Activated naive CD4-positive, alpha-beta T cell (primary cell): ENCODE measurements at places on chromosomes 7 and 10.
A peak's percentile ranks its signal among the peaks of the same experiment; 100 is the strongest.

GRCh38 chr7:128025819-128026218 is 5.4 kb downstream of the LRRC4 start:
- DNase-seq = no peak

DNA sequence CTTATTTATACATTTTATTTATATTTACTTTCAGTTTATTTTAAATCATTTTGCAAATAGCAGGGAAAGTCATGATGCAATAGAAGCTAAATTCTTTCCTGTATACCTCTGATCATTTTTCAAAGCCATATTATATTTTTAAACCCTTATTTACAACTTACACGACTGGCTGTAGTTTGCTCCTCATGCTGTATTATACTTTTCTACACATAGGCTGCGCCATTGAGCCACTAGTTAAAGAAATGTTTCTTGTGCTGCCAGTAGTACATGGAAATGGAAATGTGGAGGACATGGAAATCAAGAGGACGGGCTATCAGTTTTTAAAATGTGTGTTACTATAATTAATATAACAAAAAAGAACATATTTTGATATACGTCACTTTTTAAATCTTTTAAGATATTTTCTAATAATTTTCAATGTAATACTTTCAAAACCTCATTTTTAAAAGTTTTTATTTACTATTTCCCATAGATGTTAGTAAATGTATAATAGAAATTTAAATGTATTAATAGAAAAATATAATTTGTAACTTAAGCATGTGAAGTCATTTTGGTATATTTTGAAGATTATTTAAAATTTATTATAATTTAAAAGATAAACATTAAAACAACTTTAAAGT is 118.5 kb downstream of the VTI1A start:
- no peak for DNase-seq

- no peak for DNase-seq
Observed at GRCh38 chr10:34081948-34082347, 733.1 kb downstream of the PARD3 start.

DNA sequence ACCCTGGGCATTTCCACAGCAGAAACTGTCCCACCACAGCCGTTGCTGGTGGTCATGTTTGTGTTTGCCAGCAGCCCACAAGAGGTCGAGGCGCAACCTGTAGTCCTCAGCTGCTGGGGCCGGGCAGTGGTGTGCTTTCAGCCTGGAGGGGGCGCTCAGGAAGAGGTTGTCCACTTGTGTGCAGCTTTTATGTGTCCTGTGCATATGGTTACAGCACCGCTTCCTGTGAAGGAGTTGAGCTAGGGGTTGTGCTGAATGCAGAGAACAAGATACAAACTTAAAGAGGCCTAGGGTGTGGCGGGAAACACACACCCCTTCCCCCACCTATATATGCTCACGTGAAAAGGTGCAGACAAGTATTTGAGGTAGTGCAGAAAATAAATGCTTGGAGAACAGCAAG is 29.5 kb upstream of the PFKFB3 start:
- DNase-seq = peak; percentile 50

DNA sequence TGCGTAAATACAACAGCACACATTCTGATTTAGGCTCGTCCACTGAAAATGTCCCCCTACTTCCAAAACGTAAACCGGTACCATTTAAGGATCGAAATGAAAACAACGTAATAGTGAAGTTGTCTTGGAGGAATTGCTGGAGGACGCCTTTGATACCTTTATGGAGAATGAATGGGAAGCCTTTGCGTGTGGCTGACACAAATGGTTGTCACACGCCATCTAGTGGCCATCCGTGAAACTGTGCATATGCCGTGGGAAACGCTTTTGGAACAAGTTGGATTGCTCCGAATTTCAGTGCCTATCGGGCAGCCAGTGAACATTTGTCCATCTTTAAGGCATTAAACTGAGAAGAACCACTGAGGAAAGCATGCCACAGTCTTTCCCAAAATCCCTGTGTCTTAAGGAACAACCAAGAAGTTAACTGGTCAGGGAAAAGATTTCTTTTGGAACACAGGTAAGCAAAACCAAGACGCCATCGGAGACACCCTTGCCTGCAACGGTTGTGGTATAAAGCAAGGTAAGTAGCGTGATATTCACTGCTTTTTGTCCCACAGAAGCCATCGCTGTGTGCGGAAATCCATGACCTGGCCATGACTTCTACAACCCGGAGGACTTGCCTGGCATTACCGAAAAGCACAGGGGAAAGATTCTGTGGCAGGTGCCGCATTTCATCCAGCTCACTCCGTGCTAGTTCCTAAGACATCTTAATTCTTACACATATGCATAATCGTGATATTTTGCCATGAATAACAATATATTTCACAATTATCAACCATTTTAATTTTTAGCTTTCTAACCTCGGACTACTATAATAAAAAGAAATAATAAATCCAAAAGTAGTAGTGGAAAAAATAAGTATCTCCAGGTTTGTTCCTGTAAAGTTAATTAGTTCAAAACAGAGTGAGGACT is 100.6 kb downstream of the FAM204A start:
- peak; percentile 41 for DNase-seq

DNA sequence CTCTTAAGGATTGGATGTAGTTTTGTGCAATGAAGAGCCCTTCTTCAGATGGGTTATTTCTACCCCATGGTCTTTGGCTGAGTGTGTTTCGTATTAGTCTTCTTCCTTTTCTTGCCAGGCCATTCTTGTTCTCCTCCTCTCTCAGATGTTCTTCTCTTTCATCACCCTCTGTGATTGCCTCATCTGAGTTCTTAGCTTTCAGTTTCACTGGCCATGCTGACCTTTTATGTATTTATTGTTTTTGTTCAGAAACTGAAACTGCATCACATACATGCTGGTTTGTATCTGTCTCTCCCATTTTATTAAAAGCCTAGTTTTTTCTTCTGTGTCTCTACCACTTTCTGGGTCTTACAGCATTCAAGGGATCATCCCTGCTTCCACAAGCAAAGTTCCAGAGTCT is 21.7 kb upstream of the PCGF5 start:
- no peak for DNase-seq

- peak; percentile 22 for DNase-seq
Observed at GRCh38 chr7:99693427-99694200, 13.8 kb upstream of the CYP3A5 start.

GRCh38 chr10:76523246-76523645 is 1091.8 kb downstream of the LRMDA start:
- no peak for DNase-seq

DNA sequence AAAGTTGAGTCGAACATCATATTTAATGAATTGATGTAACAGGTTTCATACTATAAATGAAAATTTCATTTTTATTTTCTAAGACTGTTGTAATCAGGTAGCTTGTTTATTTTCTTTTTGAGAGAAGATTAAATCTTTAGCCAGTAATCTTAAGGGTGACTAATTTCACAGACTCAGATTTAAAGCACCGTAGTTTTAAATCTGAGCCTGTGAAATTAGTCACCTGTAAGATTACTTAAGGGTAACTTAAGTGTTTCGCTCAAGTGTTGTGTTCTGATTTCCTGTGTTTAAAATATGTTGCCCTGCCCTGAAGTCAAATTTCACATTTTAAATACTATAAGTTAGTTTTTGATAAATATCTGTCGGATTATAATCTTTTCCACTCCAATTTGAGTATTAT is 35.8 kb upstream of the TMEM236 start:
- no peak for DNase-seq

GRCh38 chr10:131751827-131752775 is 148.7 kb upstream of the PPP2R2D start:
- no peak for DNase-seq

GRCh38 chr10:117413928-117414618 is 38.8 kb upstream of the PDZD8 start:
- no peak for DNase-seq

GRCh38 chr10:78332012-78332411 is 298.3 kb downstream of the RPS24 start:
- no peak for DNase-seq

DNA sequence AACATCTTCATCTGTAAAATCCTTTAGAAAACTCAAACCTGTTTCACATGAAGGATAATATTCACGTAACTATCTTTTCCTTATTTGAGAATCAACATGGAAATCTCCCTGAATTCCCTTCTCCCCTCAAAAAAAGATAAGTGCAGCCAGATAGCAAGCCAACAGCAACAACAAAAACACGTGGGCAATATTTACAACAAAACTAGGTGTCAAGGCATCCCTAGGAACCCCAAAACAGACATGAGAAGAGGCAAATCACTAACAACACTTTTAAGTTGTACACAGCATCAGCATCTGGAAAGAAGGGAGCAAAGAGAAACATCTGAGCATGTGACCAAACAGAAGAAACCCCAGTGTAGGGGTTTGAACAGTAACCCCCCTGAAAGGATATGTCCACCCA is 12.2 kb downstream of the ARHGAP21 start:
- no peak for DNase-seq

DNA sequence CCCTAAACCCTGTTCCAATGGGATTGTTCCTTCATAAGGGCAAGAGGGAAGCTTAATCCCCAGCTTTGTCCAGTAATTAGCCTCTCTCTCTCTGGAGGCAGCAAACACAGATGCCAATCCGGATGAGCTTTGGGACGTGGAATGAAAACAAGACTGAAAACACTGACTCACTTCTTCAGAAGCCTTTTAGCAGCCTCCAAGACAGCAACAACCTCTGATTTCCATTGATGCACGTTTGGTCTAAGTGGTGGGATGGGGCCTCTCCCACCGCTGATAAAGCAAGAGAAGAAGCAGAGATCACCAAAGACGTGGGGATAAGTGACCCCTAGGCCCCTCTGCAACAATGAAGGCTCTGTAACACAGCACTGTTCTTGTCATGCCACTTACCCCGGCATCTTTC is 5.8 kb upstream of the GFRA1 start:
- DNase-seq = no peak

GRCh38 chr10:125192620-125193019 is 32.3 kb upstream of the CTBP2 start:
- no peak for DNase-seq

GRCh38 chr7:115059321-115059720 is 137.4 kb downstream of the MDFIC start:
- no peak for DNase-seq

- DNase-seq = no peak
Observed at GRCh38 chr10:21334891-21335696, 190.4 kb downstream of the SKIDA1 start.

- no peak for DNase-seq
Observed at GRCh38 chr7:70638158-70639107, 493.5 kb upstream of the GALNT17 start.

GRCh38 chr10:30384701-30385201 is 35.7 kb upstream of the MTPAP start:
- no peak for DNase-seq

DNA sequence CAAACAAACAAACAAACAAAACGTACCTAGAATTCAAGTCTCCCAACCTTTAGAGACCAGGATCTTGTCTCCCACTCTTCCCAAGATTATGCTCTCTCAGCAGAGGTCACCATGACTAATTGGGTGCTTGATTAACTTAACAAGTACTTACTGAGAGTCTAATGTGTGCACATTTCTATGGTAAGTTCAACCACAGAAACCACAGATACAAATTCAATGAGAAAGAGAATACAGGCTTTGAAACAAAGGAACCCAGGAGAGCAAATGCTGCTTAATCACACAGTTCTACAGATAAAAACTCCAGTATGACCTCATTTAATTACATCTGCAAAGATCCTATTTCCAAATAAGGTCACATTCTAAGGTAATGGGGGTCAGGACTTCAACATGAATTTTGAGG is 142.8 kb downstream of the DNAJC1 start:
- no peak for DNase-seq

DNA sequence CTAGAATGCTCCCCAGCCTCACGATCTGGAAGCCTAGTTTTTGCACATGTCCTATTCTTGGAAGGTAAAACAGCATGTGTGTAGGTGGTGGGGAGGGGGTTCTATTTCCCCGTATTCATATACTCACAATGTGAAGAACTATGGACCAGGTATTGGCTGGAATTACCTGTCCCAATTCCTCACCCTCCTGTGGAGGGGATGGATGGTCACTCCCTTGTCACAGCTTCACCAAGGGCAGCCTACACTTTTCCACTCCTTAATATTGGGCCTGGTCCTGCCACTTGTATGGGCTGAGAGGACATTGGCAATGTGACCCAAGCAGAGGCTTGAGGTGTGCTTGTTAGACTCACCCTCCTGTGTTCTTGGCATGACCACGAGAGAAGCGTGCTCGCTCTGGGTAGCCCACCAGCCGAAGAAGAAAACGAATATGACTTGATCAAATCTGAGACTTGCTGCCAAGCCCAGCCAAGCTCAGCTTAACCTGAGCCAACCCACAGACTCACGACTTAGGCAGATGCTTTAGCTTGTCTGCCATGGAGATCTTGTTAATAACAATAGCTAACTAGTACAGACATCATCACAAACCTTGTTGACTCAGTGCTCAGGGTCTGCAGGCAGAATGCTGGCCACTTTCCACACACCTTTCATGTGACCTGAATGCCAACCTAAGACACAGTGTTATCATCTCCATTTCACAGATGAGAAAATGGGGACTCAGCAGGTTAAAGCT is 17.2 kb downstream of the ZNF488 start:
- no peak for DNase-seq
